ENCODE measurements at places on chromosomes 4 and X. TPM values are rescaled to one million over a fixed set of nuclear protein-coding genes. Genes with fewer than 3 reads are reported as not detected.

GRCh38 chr4:76023389-76023788 lies at the start of gene CXCL10:
Gene CXCL10, minus strand, starts transcription at chr4:76023497. Its CDS starts 66 bp downstream, at chr4:76023431.
- no peaks in the 10 kb centered on the region for H3K36me3 ChIP-seq
- no peaks in the 10 kb centered on the region for H3K27me3 ChIP-seq
- H3K4me3 ChIP-seq, result no peak within 1 kb of the TSS
- peaks cover 29% of the 10 kb centered on the region for H3K4me1 ChIP-seq
- DNase-seq, result no peak
- H3K27ac ChIP-seq, result no peak within 1 kb of the TSS

DNA sequence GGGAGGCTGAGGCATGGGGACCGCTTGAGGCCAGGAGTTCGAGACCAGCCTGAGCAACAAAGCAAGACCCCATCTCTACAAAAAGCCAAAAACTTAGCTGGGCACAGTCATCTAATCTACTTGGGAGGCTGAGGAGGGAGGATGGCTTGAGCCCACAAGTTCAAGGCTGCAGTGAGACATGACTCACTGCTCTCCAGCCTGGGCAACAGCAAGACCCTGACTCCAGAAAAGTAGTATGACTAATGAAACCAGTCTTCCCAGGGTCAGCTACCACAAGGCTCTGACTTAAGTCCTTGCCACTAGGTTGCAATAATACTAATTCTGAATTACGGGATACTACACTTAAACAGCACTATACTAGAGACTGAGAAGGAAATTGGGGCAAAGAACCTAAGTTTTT lies 33.1 kb downstream of the ERVMER34-1 start:
- H3K4me3 ChIP-seq, result no peak overlapping the region
- peaks cover 58% of the 10 kb centered on the region for H3K36me3 ChIP-seq
- no peaks in the 10 kb centered on the region for H3K27me3 ChIP-seq
- peaks cover 48% of the 10 kb centered on the region for H3K4me1 ChIP-seq
- H3K27ac ChIP-seq, result no peak overlapping the region

DNA sequence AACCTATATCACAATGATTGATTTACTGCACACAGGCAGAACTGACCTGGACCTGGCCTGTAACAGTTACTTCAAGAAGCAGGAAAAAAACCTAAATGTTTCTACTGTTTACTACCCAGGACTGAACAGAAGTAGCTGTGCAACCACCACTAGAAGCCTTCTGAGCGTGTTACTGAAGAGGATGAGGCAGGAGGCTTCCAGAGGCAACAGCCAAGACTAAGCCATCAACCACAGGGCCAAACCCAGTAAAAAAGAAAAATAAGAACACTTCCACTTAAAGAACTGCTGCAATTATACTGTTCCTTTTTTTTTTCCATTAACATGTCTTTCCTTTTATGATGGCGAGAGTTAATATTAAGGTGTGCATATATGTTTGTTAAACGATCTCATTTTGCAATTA lies 29.4 kb upstream of the TTC29 start:
- H3K4me1 ChIP-seq, result no peaks in the 10 kb centered on the region
- peaks cover 3% of the 10 kb centered on the region for H3K27me3 ChIP-seq
- H3K4me3 ChIP-seq, result no peak overlapping the region
- DNase-seq, result no peak
- H3K27ac ChIP-seq, result no peak overlapping the region

- no peak overlapping the region for H3K27ac ChIP-seq
- no peak overlapping the region for H3K4me3 ChIP-seq
- H3K4me1 ChIP-seq, result no peaks in the 10 kb centered on the region
- peaks cover 8% of the 10 kb centered on the region for H3K27me3 ChIP-seq
- DNase-seq, result no peak
These were observed 32.7 kb upstream of the JADE1 start for GRCh38 chr4:128776794-128777216.

DNA sequence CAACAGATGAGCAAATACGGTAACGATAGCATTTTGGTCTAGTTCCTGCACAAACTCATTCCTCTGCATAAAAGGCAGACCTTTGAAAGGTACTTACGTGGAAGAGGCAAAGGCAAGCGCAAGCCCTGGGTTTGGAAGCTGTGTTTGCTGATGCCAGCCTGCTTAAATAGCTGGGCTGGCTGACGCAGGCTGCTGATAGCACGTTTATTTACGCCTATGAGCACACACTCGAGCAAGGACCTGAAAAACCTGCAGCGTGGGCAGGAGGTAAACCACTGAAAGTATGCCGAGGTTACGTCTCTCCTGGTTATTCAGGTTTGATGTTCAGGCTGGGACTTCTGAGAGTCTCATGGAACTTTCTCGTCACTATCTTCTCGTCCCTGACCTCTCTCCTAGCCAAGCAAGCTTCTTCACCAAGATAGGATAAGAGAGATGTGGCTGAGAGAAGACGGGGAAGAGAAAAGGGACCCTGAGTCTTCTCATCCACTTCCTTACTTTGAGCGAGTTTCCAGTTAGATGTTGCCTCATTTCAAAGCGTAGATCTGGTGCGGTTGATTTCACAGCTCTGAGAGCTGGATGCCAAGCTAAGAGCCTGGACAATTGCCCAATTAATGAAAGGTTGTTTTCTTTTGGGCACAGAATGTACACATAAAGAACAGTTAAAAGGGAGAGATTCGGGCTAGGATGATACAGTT lies at the start of gene HOPX:
Gene HOPX (minus strand): TSS at position 139 of the 695 bp plus-strand sequence. CDS start 23,480 bp downstream, outside the sequence.
- no peaks in the 10 kb centered on the region for H3K27me3 ChIP-seq
- no peak for DNase-seq
- H3K27ac ChIP-seq, result no peak within 1 kb of the TSS
- H3K4me3 ChIP-seq, result peak within 1 kb of the TSS; percentile 64

- no peaks in the 10 kb centered on the region for H3K27me3 ChIP-seq
- no peak overlapping the region for H3K27ac ChIP-seq
- H3K36me3 ChIP-seq, result no peaks in the 10 kb centered on the region
- DNase-seq, result no peak
These were observed 876 bp downstream of the MPP1 start for GRCh38 chrX:154804261-154804956.

- peaks cover 4% of the 10 kb centered on the region for H3K4me1 ChIP-seq
- H3K27me3 ChIP-seq, result no peaks in the 10 kb centered on the region
- no peak overlapping the region for H3K4me3 ChIP-seq
These were observed 12.0 kb downstream of the WFS1 start for GRCh38 chr4:6281436-6282313.

The HAUS3 gene
- total RNA-seq, result 17.9 TPM

Data from activated B cell treated with CpG ODN at 0.5 μM for 24 hours (primary cell).